ENCODE measurements at places on chromosomes 4 and X. TPM values are rescaled to one million over a fixed set of nuclear protein-coding genes. Genes with fewer than 3 reads are reported as not detected.

Gene SATL1
- not detected for total RNA-seq

Gene NKX3-2
- total RNA-seq: 0.09 TPM

Gene DAPP1
- not detected for total RNA-seq

Gene UGT2B11
- 0.11 TPM for total RNA-seq

Gene USP26
- total RNA-seq: not detected

Gene HGFAC
- total RNA-seq: 0.18 TPM

Gene LIMCH1
- total RNA-seq: 32.2 TPM
